ENCODE measurements at places on chromosomes 1 and 21. TPM values are rescaled to one million over a fixed set of nuclear protein-coding genes. Genes with fewer than 3 reads are reported as not detected.

- no peak overlapping the region for H3K27ac ChIP-seq
- H3K4me1 ChIP-seq: peaks cover 4% of the 10 kb centered on the region
- H3K27me3 ChIP-seq: no peaks in the 10 kb centered on the region
Measured at GRCh38 chr1:217078959-217079358, 355.7 kb upstream of the ESRRG start.

DNA sequence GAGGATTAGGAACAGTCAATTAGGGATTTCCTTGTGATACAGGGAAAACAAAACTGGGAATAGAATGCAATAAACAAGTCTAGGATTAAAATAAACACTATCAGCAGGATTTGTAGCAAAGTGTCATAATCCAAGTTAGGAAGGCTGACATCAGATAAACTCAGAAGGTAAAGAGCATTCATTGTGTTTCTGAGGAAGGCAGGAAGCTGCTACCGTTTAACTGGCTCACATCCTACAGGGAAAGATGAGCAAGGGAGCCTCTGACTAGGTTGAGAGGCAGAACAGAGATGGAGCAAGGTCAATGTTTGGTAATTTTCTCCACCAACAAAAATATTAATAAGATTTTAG is 124.7 kb downstream of the POU2F1 start:
- no peaks in the 10 kb centered on the region for H3K27me3 ChIP-seq
- peaks cover 3% of the 10 kb centered on the region for H3K4me1 ChIP-seq
- no peak overlapping the region for H3K27ac ChIP-seq
- peak; percentile 25 for DNase-seq
- H3K4me3 ChIP-seq: no peak overlapping the region

DNA sequence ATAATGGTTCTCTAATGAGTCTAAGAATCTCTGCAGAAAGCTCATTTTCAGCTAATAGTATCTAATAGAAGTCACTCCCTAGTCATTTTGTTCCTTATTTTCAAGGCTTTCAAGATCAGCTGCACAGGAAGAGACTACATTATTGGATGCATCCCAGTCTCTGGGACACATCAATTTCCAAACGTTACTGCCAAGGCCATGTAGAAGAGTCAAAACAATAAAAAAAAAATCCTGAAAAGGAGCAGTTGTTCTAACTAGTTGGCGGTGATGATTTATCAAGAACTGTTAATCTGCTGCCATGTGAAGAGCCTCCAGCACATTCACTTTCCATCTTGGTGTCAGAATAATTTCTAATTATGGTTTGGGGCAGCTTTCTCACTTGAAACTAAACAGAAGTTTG is 5.7 kb downstream of the DDAH1 start:
- no peak for DNase-seq
- no peaks in the 10 kb centered on the region for H3K36me3 ChIP-seq
- H3K27me3 ChIP-seq: no peaks in the 10 kb centered on the region
- no peak overlapping the region for H3K4me3 ChIP-seq
- peaks cover 6% of the 10 kb centered on the region for H3K4me1 ChIP-seq
- no peak overlapping the region for H3K27ac ChIP-seq

GRCh38 chr1:113630340-113631327 is 128.7 kb downstream of the PHTF1 start:
- no peak overlapping the region for H3K27ac ChIP-seq
- H3K27me3 ChIP-seq: no peaks in the 10 kb centered on the region
- H3K36me3 ChIP-seq: no peaks in the 10 kb centered on the region
- no peak for DNase-seq
- H3K4me3 ChIP-seq: no peak overlapping the region

- H3K4me1 ChIP-seq: peaks cover 3% of the 10 kb centered on the region
- DNase-seq: peak; percentile 29
- H3K27ac ChIP-seq: no peak overlapping the region
Measured at GRCh38 chr21:27582246-27582947, 615.5 kb upstream of the ADAMTS5 start.

Gene LCE2B
- polyA plus RNA-seq: not detected

Gene KIF14
- polyA plus RNA-seq: 2.3 TPM

GRCh38 chr21:36767096-36767495 is 68.2 kb downstream of the SIM2 start:
- peaks cover 11% of the 10 kb centered on the region for H3K4me1 ChIP-seq
- H3K36me3 ChIP-seq: no peaks in the 10 kb centered on the region
- H3K27ac ChIP-seq: no peak overlapping the region
- no peak for DNase-seq

DNA sequence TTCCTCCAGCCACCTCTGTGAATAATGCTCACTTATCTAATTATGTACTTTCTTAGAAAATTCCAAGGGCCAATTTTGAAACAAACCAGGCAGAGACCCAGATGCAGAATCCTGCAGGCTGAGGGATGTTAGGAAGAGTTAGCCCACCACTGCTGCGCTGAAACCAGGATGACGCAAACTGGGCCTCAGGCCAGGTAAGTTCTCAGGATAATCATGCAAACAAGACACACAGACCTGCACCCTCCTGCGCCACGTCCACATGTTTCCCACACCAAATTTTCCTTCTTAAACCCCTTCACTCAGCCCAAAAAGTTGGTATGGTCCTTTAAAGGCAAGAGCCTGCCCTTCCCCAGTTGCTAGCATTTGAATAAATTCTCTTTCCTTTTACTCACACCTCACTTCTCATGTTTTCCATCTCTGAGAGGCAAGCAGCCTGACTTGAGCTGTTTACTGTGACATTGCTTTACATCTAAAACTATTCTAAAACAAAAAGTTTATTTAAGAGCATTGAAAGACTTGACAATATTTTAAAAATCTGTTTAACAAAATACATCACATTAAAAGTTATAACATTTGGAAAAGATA is 887.1 kb downstream of the LRRIQ3 start:
- no peak overlapping the region for H3K27ac ChIP-seq
- H3K36me3 ChIP-seq: no peaks in the 10 kb centered on the region
- no peaks in the 10 kb centered on the region for H3K27me3 ChIP-seq
- H3K4me3 ChIP-seq: no peak overlapping the region
- H3K4me1 ChIP-seq: no peaks in the 10 kb centered on the region

Gene CD1E
- polyA plus RNA-seq: not detected

GRCh38 chr1:110285316-110285715 is 53.9 kb upstream of the RBM15 start:
- H3K27ac ChIP-seq: no peak overlapping the region
- H3K4me3 ChIP-seq: no peak overlapping the region
- peak; percentile 26 for DNase-seq
- H3K27me3 ChIP-seq: peaks cover 22% of the 10 kb centered on the region
- H3K36me3 ChIP-seq: no peaks in the 10 kb centered on the region

DNA sequence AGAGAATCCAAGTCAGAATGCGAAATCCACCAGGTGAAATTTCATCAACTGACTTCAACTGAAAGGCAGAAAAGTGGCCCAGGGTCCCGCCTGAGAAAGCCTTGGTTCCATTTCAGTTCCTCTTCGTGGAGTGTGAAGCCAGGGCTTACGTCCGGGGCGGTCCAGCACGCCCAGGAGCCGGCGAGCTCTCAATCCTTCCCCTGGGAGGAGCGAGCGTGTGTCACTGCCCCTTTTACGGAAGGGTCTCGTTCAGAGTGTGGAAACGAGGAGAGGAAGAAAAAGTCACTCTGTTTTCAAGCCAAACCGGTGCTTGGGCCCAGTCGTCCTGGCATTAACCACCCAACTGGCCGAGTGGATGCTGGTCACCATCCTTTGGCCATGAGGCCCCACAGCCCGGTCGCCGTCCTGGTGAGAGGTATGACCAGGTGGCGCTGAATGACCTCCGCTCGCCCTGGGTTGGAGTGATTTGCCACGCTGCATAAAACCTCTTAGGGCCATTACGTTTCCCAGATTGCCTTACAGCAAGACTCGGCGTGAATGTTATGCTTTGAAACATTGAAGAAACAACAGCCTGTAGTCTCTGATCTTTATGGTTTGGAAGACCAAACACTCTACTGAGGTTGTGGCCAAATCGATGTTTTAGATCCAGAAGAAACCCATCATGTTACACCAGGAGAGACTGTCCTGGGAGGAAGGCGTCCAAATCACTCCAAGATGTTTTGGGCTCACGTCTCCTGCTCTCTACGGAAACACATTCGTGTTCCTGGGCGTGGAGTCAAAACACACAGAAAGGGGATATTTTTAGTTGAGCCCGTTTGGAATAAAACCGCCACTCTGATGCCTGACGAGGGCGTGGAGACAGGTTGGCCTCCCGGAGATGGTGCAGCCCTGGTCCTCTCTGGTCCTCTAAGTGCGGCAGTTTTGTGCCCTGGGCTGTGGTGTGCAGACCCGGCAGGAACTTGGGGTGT is 93.6 kb upstream of the ACTRT2 start:
- H3K4me3 ChIP-seq: no peak overlapping the region
- H3K36me3 ChIP-seq: no peaks in the 10 kb centered on the region
- H3K27me3 ChIP-seq: no peaks in the 10 kb centered on the region
- H3K27ac ChIP-seq: no peak overlapping the region

DNA sequence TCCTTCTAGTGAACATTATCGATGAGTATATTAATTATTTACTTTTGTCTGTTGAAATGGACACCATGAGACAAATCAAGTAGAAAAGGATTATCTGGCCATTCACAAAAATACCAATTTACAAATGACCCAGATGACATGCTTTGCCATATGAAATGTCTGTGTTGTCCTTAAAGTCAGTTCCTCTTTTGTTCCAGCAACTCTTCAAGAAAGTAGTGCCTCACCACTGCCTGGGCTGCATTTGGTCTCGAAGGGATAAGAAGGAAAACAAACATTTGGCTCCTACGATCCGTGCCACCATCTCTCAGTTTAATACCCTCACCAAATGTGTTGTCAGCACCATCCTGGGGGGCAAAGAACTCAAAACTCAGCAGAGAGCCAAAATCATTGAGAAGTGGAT is 79.6 kb downstream of the RGL1 start:
- peaks cover 9% of the 10 kb centered on the region for H3K36me3 ChIP-seq
- no peak overlapping the region for H3K4me3 ChIP-seq
- peaks cover 13% of the 10 kb centered on the region for H3K4me1 ChIP-seq
- no peak overlapping the region for H3K27ac ChIP-seq
- H3K27me3 ChIP-seq: no peaks in the 10 kb centered on the region

Gene EPHB2
- 53.6 TPM for polyA plus RNA-seq

- peak overlapping the region; percentile 36 for H3K27ac ChIP-seq
- H3K36me3 ChIP-seq: no peaks in the 10 kb centered on the region
- DNase-seq: peak; percentile 93
- no peak overlapping the region for H3K4me3 ChIP-seq
Measured at GRCh38 chr1:63713627-63714481, 60.0 kb upstream of the ROR1 start.

DNA sequence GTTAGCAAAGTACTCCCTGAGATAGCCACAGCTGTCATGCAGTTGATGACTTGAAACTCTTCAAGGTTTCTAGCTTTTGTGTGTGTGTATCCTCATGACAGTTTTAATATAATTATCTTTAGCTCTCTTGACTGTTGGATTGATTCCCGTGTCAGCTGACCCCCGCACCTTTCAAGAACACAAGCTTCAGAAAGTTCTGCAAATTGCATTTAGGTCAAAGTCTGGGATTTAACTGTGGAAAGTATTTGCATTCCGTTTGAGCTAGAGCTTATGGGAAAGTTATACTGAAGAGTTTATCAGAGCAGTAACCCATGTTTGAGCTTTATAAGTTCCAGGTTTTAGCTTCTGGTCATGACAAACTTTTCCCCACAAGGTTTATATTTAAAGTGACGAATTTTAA is 380.1 kb upstream of the CHRM3 start:
- no peaks in the 10 kb centered on the region for H3K4me1 ChIP-seq
- no peaks in the 10 kb centered on the region for H3K27me3 ChIP-seq
- no peak overlapping the region for H3K4me3 ChIP-seq

GRCh38 chr1:210328746-210329503 is at the start of gene HHAT:
TSS of gene HHAT (plus strand) at chr1:210328902. CDS start at chr1:210348976, 20,074 bp downstream.
- peak within 1 kb of the TSS; percentile 83 for H3K27ac ChIP-seq
- H3K27me3 ChIP-seq: 0 out of 2 replicates have a peak, but pooled peaks cover 4% of the 10 kb centered on the region
- H3K4me3 ChIP-seq: peak within 1 kb of the TSS; percentile 68

GRCh38 chr21:43306911-43307676 is 119.8 kb downstream of the SIK1 start:
- H3K27me3 ChIP-seq: peaks cover 23% of the 10 kb centered on the region
- DNase-seq: peak; percentile 28

Gene ELAVL4
- polyA plus RNA-seq: not detected

Gene ZSWIM5
- 0.03 TPM for polyA plus RNA-seq

- H3K4me3 ChIP-seq: no peak overlapping the region
- no peaks in the 10 kb centered on the region for H3K36me3 ChIP-seq
- DNase-seq: peak; percentile 31
- H3K4me1 ChIP-seq: peaks cover 4% of the 10 kb centered on the region
- H3K27me3 ChIP-seq: no peaks in the 10 kb centered on the region
Measured at GRCh38 chr1:94259635-94260289, 22.4 kb upstream of the ARHGAP29 start.

Gene FCRL4
- not detected for polyA plus RNA-seq

GRCh38 chr1:10360045-10360444 is 38.8 kb upstream of the PGD start:
- H3K27me3 ChIP-seq: no peaks in the 10 kb centered on the region
- DNase-seq: no peak
- H3K36me3 ChIP-seq: peaks cover 4% of the 10 kb centered on the region
- H3K4me1 ChIP-seq: peaks cover 5% of the 10 kb centered on the region
- no peak overlapping the region for H3K27ac ChIP-seq
- H3K4me3 ChIP-seq: no peak overlapping the region

All from IMR-90 (cell line).